ENCODE measurements at places on chromosomes 6 and 20.

GRCh38 chr6:138307816-138308730 is 69.6 kb upstream of the SMIM28 start:
- DNase-seq: no peak

DNA sequence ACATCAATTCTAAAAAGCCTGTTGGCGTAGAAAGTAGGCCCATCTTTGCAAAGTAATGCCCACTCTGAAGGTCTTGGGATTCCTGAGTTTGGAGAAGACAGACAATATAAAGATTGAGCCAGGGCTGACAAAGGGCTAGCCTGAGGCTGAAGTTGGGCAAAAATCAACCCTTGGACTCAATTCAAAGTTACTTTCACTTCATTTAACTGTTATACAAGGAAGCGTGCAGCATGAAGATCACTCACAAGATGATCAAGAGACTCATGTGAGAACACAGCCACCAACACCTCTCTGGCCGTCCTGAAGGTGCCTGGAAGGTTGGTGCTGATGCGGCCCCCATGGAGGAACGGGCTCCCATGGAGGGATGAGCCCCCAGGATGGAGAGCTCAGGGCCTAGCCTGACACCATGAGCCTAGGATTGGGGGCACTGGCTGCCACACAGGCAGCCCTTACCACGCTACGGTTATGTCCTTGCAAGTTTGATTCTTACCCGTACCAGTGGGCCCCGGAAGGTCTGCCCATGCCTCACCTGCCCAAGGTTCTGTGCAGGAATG is 26.6 kb downstream of the FOXC1 start:
- DNase-seq: no peak

DNA sequence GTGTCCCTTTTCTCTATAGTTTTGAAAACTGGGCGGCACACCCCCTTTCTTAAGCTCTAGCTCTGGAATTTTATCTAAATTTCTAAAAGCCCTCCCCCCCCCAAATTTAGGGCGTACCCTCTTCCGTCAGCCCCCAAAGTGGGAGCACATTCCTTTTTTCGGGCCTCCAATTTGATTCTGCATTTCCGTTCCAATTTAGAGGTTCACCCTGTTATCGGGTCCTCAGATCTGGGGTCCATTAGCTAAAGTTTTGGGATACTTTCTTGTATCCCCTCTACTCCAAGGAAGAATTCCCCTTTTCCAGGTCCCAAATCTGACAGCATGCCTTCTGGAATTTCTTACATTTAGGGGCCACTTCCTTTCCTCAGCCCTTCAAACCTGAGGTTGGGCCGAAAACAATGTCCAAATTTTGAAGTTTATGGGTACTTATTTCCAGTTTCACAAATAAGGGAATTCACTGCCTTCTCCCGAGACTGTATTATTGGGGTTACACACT is 796 bp downstream of the PHF20 start:
- no peak for DNase-seq

- no peak for DNase-seq
Measured at GRCh38 chr6:86192123-86192522, 549.4 kb upstream of the SYNCRIP start.

DNA sequence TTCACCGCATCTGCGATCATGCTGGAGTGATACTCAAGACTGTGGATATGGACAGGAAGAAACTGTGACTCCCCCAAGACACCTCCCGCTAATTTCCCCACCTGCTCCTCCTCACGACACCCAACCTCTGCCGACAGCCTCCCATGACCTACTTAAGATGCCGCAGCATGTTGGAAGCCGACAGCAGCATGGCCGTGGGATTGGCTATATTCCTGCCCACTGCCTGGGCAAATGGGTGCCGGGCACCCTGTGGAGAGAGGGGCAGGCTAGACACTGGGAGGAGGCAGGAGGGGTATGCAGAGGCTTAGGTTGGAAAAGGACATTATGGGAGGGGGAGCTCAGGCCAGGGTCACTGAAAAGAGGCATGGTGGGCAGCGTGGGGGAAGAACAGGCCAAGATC is 4.5 kb downstream of the IDH3B start:
- no peak for DNase-seq

- DNase-seq: no peak
Measured at GRCh38 chr6:44227148-44227793, 3.9 kb downstream of the SLC29A1 start.

DNA sequence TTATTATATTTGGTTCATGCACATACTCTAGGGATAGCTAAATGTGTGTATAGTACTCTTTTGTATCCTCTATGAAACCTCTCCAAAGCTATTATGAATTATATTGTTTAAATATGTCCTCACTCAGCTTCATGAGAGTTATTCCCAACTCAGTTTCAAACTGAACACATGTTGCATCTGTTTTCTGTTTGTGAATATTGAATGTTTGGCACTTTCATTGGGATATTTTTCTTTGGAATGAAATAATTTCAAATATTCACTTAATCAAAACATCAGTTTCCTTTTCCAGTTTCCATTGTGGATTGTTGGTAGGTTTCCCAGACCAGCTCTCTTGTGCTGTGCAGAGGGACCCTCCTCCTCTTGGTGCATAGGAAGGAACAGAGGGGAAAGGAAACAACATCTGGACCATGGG is 46.6 kb downstream of the HDAC2 start:
- no peak for DNase-seq

- DNase-seq: no peak
Measured at GRCh38 chr6:144478483-144478882, 193.3 kb downstream of the UTRN start.

DNA sequence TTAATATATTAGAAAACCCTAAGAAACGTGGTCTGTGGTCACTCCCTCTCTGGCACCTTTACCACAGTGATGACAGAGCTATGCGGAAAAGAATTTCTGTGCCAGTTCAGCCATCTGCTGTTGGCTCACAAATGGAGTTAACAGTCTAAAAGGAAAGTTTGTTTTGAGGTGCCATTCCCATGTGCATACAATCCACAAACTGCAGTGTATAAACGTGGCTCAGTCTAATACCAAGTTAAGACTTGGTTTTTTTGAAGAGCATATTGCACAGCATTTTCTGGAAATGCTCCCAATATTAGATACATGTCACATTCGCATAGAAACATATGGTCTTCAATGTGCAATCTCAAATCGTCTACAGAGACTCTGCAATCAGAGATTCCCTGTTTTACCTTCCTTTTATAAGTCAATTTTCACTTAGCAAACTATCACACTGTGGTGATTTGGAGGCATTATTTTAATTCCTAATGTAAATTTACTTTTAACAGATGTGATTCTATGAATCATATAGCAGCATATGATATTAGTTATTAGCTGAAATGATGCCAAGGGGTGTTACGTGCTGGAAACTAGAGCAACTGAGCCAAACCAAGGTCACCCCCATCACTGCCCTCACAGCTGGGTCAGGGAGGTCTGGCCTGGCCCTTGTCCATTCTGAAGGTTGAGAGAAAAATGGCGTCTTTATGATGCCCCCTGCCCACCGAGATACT is 383.5 kb downstream of the PRKN start:
- no peak for DNase-seq

DNA sequence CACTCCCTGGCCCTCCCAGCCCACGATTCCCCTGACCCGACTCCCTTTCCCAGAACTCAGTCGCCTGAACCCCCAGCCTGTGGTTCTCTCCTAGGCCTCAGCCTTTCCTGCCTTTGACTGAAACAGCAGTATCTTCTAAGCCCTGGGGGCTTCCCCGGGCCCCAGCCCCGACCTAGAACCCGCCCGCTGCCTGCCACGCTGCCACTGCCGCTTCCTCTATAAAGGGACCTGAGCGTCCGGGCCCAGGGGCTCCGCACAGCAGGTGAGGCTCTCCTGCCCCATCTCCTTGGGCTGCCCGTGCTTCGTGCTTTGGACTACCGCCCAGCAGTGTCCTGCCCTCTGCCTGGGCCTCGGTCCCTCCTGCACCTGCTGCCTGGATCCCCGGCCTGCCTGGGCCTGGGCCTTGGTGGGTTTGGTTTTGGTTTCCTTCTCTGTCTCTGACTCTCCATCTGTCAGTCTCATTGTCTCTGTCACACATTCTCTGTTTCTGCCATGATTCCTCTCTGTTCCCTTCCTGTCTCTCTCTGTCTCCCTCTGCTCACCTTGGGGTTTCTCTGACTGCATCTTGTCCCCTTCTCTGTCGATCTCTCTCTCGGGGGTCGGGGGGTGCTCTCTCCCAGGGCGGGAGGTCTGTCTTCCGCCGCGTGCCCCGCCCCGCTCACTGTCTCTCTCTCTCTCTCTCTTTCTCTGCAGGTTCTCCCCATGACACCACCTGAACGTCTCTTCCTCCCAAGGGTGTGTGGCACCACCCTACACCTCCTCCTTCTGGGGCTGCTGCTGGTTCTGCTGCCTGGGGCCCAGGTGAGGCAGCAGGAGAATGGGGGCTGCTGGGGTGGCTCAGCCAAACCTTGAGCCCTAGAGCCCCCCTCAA is at the start of gene LTA:
Gene LTA, plus strand, starts transcription at position 249 of the 871 bp plus-strand sequence. Its CDS starts 454 bp downstream, at position 703.
- DNase-seq: peak; percentile 76

GRCh38 chr6:166394036-166394892 is 11.5 kb upstream of the MPC1 start:
- no peak for DNase-seq

DNA sequence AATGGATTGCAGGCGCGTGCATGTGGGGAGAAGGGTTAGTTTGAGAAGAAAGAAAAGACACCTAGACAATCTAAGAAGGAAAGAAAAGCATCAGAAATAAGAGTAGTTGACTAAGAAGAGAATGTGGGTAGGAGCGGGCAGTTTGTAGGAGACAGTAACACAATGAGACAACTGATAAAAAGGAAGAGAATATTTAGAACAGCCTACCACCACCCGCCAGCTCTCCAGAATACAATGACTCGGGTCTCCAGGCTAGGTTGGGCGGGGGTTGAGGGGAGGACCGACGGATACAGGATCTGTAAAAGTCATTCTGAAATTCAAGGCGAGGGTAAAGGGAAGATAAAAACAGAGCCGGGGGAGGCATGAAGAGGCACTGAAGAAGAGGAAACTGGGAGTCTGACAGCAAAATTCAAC is 712 bp downstream of the ABHD16A start:
- DNase-seq: no peak

GRCh38 chr20:58436868-58437645 is 48.0 kb downstream of the VAPB start:
- DNase-seq: peak; percentile 19

DNA sequence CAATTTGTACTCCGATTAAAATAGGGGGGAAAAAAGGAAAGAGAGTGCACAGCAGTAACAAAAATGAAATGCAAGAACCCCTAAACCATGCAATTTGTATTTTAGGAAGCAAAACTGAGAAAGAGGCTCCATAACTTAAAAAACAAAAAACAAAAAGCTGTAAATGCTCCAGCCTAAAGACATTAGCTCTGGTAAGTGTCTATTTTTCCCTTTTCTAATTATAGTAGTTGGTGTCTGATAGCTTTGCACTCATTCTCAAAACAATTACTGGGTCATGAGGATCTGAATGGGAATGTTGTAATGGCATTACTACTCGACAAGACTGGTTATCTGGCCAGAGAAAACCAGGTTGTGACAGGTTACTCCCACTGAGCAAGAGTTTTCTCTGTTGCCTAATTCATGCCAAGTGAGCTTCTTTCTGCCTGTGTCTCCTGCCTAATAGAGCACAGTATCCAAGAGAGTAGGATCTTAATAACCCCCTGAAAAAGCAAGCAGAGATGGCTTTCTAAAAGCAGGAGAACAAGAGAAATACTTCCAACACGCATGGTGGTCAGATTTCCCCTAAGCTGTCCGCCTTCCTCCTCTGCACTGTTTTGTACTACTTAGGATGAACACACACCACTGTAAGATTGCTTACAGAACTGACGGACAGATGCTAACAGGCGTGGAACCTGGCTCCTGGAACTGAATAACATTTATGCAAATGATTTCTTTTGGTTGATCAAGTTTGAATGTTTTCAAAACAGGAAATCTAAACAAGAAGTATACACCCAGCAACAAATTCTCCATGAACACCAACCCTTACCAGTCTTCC is 86.4 kb downstream of the FKBP5 start:
- DNase-seq: no peak

DNA sequence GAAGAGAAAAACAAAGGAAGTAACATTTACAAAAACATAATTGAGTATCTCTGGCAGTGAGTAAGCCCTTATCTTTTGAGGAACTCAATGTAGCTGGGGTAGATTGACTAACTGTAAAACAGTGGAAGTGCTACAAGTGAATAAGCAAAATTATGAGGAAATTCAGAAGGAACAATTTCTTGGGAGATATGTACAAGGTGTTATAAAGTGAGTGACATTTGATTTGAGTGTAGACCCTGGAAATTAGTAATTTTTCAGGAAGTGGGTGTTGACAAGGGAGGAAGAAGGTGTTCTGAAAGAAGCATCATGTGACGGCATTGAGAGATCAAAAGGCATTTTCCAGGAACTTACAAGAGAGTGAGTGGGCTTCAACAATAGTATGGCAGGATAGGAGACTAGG is 22.2 kb downstream of the XRN2 start:
- no peak for DNase-seq

GRCh38 chr6:46305833-46306232 is 135.1 kb upstream of the ENPP5 start:
- DNase-seq: no peak

- DNase-seq: peak; percentile 10
Measured at GRCh38 chr20:47502271-47503239, 868 bp downstream of the NCOA3 start.

- no peak for DNase-seq
Measured at GRCh38 chr20:51026269-51026668, 3.4 kb upstream of the KCNG1 start.

DNA sequence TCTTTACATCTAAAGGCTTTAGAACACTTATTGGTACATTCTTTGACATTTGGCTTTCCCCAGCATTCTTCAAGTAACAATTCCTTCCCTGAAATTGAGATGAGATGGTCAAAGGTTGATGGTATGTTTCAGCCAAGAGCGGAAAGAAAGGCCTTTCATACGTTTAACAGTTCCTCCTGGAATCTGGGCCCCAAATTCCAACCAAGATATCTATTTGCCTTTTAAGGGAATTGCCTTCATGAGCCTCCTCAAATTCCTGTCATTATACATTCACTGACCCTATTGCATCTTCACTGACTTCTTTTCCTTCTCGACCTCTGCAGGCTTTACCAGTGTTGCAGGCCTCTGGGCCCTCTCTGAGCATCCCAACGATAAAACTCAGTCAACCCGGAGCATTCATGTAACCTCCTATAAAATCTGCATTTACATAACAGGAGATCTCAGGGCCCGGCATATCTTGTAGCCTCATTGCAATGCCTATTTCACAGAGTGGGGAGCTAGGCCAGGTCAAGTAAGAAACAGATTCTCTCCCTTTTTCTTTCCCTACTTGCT is 18.3 kb upstream of the WFDC9 start:
- no peak for DNase-seq

DNA sequence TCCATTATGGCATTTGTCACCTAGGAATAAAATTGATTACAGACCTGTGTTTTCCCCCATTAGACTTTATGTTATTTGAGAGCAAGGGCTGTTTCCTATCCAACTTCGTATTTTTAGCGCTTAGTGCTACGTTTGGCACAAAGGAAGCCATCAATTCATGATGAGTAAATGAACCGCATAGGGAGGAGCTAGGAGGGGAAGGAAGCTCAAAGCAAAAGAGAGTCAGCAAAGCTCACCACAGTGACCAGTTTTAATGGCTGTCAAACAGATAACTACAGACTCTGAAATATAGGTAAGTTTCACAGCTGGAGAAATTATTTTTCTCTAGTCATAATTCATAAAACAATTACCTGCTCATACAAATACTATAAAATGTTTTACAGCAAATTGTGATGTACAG is 6.9 kb upstream of the SAMD3 start:
- peak; percentile 46 for DNase-seq

GRCh38 chr6:99366852-99367251 is 17.4 kb upstream of the FAXC start:
- DNase-seq: no peak
